Stimulated activated CD4-positive, alpha-beta T cell treated with anti-CD3 and anti-CD28 coated beads, Interleukin-12 subunit alpha, Interleukin-12 subunit beta, amount 100 ng/mL, for 4 hours (primary cell): ENCODE measurements at places on chromosomes 4 and X.

DNA sequence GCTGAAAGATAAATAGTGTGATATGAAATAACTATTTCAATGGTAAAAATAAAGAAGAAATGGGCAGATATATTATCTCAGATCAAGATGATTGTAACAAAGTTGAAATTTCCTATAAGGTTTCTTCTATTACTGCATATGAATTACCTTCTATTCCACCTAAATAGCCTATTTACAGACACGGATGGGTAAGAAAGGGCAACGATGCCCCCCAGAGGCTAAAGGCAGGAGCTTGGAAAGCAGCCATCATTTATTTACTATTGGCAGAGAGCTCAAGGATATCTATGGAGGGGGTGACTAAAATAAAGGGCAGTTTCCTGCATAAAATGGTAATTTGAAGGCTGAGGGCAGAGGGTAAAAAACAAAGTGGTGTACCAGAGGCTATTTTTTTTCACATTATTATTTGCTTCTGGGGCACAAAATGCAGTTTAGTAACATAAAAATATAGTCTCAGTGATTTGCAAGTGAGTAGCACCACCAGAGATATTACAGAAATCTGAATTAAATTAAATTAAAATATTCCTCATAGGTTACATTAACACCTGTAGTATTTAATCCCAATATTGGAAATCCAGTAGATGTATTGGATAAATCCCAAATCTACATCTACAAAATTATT, 123.1 kb downstream of the BTC start:
- peak; percentile 19 for DNase-seq

- no peak for DNase-seq
These were observed 352.6 kb downstream of the INPP4B start for GRCh38 chr4:142493255-142494110.

DNA sequence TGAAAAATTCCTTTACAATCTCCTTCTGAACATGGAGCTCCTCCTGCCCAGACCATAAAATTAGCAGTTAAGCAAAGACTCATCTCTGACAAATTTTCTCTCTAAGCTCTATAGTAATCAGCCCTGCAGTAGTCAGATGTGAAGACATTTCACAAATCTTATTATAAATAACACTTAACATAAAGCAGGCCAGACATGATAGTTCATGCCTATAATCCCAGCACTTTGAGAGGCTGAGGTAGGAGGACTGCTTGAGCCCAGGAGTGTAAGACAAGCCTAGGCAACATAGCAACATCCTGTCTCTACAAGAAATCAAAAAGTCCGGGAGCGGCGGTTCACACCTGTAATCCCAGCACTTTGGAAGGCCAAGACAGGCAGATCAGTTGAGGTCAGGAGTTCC, 29.9 kb downstream of the TRMT2B start:
- DNase-seq, result no peak

- no peak for DNase-seq
These were observed 195.2 kb upstream of the STK26 start for GRCh38 chrX:131827935-131828334.

GRCh38 chr4:89338206-89338605, 30.6 kb upstream of the GPRIN3 start:
- DNase-seq, result no peak

- no peak for DNase-seq
These were observed 99.4 kb upstream of the PGRMC2 start for GRCh38 chr4:128386761-128387599.

GRCh38 chr4:101284546-101284945, 62.8 kb downstream of the PPP3CA start:
- no peak for DNase-seq

- no peak for DNase-seq
These were observed 52.7 kb downstream of the CPLX1 start for GRCh38 chr4:773214-773613.

- DNase-seq, result no peak
These were observed 112.3 kb downstream of the PCDH19 start for GRCh38 chrX:100297728-100298127.
